Right ventricle myocardium inferior (tissue), 1 donor: ENCODE measurements at places on chromosomes 16 and 17. TPM values are rescaled to one million over a fixed set of nuclear protein-coding genes. Genes with fewer than 3 reads are reported as not detected.

The TRPV3 gene
- total RNA-seq: 0.84 TPM

The CACNG3 gene
- total RNA-seq: not detected

The ITGB3 gene
- 3.8 TPM for total RNA-seq

The CD79B gene
- total RNA-seq: 6.9 TPM

The UBTF gene
- 57.5 TPM for total RNA-seq

The RDM1 gene
- total RNA-seq: not detected

The CD300H gene
- not detected for total RNA-seq

The KRT39 gene
- total RNA-seq: not detected

The RSL1D1 gene
- 111 TPM for total RNA-seq

The MTSS2 gene
- 88.4 TPM for total RNA-seq

The ALDH3A2 gene
- total RNA-seq: 64.4 TPM

The INCA1 gene
- total RNA-seq: 2.4 TPM

The DHRS7B gene
- total RNA-seq: 28.4 TPM

The DNAH2 gene
- total RNA-seq: not detected

The KRTAP9-8 gene
- total RNA-seq: not detected

The TBC1D3E gene
- not detected for total RNA-seq

The FBXW10B gene
- total RNA-seq: 0.84 TPM

The CD300LB gene
- 0.19 TPM for total RNA-seq

The KRT24 gene
- not detected for total RNA-seq

The HOXB8 gene
- total RNA-seq: not detected

The HCRT gene
- total RNA-seq: not detected

The RPRML gene
- not detected for total RNA-seq

The KRTAP3-2 gene
- not detected for total RNA-seq

The CBFA2T3 gene
- 11.1 TPM for total RNA-seq

The SOCS7 gene
- 12.0 TPM for total RNA-seq

The RNF222 gene
- total RNA-seq: not detected

The NFAT5 gene
- 16.2 TPM for total RNA-seq

The CCL7 gene
- not detected for total RNA-seq

The C17orf100 gene
- 0.92 TPM for total RNA-seq
